ENCODE measurements at places on chromosomes 16 and 17. TPM values are rescaled to one million over a fixed set of nuclear protein-coding genes. Genes with fewer than 3 reads are reported as not detected.
A peak's percentile ranks its signal among the peaks of the same experiment; 100 is the strongest.

The ZNF23 gene
- 10.1 TPM for total RNA-seq

The KRT28 gene
- not detected for total RNA-seq

The ANKRD13B gene
- 13.8 TPM for total RNA-seq

The EMC6 gene
- 24.9 TPM for total RNA-seq

The NOS2 gene
- 0.04 TPM for total RNA-seq

The NLRC3 gene
- not detected for total RNA-seq

The ABCC6 gene
- total RNA-seq: 1.4 TPM

The ACAP1 gene
- total RNA-seq: 3.6 TPM

The TBC1D3L gene
- 13.7 TPM for total RNA-seq

The HEATR9 gene
- total RNA-seq: not detected

The CEP295NL gene
- 1.8 TPM for total RNA-seq

DNA sequence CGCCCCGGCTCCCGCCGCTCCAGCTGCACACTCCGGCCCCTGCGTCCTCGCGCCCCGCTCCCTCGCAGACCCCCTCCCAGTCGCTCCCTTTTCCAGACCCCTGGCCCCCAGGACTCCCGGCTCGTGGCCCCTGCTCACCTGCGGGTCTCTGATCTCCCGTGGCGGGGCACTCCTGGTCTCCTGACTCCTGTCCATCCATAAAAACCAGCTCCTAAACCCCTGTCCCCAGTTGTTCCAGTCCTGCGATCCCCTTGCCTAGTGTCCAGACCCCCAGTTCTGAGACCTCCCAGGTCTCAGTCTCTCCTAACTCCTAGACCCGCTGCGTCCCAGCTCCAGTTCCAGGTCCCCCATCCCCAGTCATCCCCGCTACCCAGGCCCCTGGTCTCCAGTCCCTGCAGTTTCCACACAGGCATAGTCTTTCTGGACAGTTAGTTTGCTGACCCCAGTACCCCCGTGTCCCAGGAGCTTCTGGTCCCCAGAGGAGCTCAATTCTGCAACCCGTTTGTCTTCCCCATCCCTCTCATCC lies 379 bp downstream of the SNX29 start:
- DNase-seq: no peak

GRCh38 chr16:2537451-2538379 lies at the start of gene PDPK1:
Gene PDPK1 (plus strand): TSS chr16:2538021. CDS start chr16:2538113, 92 bp downstream.
- peak; percentile 65 for DNase-seq

DNA sequence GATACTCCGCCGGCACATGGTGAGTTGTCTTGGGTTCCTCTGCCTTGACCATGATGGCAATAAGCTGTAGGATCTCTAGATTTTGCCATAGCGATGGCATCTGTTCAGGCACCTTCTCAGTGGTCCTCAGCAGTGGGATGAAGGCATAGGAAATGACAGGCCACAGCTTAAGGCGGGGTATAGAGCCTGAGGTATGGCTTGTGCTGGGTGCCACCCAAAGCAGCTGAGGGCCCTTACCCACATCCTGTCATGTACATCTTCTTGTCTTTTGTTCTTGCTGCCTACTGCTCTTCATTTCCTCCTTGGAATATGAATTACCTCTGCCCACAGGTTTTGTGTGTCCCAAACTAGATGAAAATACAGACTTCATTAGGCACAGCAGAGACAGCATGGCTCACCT lies 29.5 kb downstream of the KAT7 start:
- no peak for DNase-seq

DNA sequence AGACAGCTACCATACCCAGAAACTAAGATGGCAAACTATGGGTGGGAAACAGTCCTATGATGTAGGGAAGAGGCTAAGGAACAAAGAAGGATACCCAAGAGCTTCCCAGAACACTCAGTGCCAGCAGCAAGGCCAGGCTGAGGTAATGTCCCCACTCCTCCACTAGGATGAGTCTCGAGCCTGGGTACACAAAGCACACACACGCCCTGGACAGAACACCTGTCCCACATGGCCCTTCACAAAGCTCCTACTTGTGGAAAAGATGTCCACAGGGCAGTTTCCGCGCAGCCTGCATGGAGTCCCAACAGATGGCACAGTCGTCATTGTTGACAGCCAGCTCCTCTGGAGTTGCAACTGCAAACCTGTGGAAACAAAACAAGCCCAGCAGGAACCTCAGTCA lies 23.9 kb downstream of the AMFR start:
- DNase-seq: no peak

DNA sequence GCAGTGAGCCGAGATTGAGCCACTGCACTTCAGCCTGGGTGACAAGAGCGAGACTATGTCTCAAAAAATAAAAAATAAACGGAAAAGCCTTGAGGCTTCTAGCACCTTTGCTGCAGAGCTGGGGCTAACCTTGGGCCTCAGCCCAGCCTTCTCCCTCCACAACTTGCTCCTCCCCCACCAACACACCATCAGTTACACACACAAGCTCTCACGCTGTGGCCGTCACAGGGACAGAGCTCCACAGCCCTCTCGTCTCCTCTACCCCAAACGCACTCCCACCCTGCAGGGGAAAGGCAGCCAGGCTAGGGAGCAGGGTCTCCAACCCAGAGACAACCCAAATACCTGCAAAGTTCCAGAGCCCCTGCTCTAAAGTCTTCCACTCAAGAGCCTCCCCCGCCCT lies 22.0 kb upstream of the MRPS23 start:
- DNase-seq: no peak

- DNase-seq: no peak
Observed at GRCh38 chr16:77967054-77967904, 55.1 kb upstream of the CLEC3A start.

DNA sequence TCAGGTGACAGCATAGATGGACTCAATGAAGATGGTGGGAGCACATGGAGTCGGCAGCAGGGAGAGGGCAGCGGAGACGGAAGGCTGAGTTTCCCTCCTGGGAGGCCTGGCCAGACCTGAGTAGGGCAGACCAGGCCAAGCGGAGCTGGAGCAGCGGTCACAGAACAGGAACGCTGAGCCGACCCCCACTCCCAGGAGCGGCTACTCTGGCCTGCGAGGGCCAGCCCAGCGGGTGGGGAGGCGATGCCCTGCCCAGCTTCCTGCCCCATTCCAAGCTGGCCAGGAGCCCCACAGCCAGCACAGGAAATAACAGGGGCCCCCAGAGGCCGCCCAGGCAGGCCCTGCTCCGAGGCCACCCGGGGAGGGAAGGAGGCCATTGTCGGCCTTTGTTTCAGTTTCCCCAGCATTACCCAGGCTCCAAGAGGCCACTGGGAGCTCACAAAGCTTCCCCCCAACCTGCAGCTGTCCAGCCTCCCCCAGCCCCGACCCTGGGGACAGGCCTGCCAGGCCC lies 79.8 kb downstream of the ZNF423 start:
- DNase-seq: no peak

DNA sequence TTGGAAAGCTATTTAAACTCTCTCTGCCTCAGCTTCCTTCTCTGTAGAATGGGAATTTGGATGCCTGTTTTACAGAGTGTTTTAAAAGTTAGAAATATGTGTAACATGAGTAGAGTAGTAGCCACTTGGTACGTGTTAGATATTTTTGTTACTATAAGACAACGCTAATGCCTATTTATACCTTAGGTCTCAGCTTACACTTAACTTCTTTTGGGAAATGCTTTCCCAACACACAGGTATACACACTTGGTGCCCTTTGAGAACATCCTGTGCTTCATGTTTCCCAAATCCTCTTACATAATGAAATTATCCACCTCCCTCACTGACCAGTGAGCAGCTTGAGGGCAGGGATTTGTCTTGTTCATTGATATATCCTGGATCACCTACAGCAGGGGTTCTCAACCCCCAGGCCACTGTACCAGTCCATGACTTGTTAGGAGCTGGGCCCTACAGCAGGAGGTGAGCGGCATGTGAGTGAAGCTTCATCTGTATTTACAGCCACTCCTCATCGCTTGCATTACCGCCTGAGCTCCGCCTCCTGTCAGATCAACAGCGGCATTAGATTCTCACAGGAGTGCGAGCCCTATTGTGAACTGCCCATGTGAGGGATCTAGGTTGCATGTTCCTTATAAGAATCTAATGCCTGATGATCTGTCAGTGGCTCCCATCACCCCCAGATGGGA lies 33.5 kb downstream of the ARSG start:
- DNase-seq: no peak

DNA sequence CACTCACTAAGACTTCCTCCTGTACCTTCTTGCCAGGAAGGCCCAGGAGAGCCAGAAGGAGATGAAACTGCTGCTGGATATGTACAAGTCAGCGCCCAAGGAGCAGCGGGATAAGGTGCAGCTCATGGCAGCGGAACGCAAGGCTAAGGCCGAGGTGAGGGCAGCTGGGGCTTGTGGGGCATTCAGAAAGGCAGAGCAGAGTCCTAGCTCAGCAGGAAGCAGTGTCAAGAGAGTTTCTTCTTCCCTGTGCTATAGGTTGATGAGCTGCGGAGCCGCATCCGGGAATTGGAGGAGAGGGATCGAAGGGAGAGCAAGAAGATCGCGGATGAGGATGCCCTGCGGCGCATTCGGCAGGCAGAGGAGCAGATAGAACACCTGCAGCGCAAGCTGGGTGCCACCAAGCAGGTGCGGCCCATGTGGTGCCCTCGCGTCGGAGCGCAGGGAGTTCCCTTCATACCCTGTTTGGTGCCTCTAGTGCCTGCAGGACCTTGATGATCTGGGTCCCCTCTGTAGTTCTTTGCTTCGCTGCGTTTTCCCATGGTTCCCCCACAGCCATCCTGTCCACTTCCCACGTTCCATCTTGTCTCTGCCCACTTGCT lies 6.6 kb downstream of the RNF40 start:
- DNase-seq: no peak

DNA sequence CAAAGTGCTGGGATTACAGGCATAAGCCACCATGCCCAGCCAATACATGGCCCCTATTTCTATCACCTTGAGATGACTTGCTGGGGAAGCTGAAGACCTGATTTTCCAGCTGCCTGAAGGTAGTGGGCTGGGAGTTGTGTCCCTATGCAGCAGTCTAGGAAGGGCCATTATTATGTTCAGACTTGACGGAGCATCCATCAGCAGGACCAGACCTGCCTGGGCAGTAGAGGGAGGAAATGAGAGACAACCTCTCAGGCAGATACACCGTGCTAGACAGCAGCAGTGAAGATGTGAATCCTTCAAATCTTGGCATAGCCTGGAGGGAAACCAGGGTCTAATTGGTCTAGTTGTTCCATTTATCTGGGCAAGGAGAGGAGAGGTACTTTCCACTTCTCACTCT lies 35.6 kb upstream of the PHOSPHO1 start:
- no peak for DNase-seq

GRCh38 chr17:61382796-61383688 lies 16.6 kb upstream of the TBX2 start:
- no peak for DNase-seq

DNA sequence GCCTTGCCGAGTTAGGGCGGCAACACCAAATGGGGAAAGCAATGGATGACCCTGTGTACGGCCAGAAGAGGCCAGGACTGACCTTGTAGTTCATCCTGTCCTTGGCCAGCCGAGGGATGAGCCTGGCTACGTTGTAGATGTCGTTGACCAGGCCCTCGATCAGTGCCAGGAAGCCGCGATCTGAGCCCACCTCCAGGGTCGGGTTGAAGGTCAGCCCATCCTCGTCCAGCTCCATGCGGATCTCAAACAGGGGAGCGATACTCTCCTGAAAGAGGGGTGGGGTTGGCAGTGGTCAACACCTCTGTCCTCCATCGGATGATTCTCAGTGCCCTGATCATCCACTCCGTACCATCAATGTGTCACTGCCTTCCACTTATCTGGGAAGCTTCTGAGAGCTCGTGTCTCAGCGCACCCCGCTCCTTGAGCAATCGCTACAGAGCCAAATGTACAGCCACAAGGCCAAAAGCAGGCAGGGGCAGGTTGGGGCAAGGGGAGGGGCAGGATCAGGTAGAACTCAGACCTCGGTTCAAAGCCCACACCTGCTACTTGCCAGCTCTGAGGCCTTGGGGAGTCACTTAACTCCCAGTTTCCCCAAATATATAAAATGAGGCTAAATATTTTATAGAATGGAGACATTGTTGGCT lies 39.9 kb downstream of the DNAH17 start:
- no peak for DNase-seq

DNA sequence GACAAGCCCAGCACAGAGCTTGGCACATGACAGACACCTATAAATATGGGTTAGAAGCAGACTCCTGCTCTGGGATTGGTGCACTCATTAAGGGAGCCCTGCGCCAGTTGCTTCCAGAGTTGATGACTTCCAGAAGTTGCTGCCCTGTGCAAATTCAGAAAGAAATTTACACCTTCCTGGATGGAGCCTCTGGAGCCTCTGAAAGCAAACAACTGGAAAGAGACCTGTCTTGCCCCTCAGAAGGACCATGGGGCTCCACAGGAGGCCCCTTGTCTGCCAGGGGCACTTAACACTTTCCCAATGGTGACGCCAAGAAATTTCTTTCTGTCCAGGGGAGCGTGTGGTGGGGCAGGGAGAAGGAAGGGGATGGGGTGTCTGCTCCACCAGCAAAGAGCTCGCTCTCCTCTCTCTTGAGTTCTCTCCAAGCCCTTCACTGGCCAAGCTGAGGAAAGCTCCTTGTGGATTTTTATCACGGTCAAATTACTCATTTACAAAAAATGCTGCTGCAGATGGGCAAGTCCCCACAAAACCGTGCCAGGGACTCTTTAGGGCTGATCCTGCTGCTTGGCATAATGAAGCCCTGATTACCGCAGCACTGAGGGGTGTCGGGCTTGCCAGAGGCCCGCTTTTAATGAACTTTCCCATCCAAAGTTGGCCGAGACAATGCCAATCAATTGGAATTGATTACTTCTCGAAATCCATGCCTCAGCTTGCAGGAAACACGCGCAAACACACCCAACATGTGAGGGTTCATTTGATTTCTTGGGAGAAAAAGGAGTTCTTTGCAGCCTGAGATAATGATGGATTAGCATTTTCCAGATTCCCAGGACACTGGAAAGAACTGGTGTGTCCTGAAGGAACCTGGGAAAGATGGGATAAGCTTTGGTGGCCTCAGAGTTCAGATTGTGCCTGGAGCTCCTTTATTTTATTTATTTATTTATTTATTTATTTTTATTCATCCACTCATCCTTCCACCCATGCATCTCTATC lies 583.6 kb upstream of the CDH5 start:
- DNase-seq: no peak

DNA sequence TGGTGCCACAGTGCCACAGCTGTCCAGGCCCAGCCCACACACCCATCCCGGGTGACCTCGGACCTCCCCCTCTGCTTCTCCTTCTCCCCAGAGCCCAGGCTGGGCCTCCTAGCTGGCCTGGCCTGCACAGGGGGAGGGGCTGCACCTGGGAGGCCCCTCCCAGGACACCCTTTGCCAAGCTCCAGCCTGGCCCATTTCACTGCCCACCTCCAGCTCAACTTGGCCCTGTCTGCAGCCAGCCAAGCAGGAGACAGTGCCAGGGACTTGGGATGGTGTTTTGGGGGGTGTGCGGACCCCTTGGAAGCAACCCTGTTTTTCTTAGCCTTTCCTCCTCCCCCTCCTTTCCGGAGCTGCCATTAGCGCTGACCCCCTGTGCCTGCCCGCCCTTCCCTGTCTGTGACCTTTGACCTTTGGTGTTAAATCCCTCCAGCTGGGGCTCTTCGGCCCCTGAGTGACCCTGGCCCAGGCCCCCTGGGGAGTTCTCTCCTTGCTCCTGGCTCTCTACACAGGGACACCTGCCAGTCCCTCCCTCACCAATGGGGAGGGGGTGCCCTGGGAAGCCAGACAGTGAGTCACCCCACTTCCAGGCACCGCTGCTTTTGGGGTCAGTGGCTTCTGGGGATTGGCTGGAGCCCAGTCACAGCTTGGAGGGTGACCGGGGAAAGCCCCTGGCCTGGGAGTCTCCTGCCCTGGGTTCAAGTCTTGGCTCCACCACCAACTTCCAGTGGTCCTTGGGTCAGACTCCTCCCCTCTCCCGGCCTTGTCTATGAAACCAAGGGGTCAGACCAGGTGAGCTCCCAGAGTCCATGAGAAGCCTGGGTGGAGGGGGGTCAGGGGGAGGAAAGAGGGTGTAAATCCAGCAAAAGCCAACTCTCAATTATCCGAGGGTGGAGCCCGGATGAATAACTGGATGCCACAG lies 1.9 kb downstream of the GLIS2 start:
- no peak for DNase-seq
